NCI-H510A treated with DMSO at 0.1 percent for 48 hours (cell line): ENCODE measurements at places on chromosomes 4 and X.

GRCh38 chr4:122403861-122404260 is 25.1 kb downstream of the ADAD1 start:
- no peak for DNase-seq

DNA sequence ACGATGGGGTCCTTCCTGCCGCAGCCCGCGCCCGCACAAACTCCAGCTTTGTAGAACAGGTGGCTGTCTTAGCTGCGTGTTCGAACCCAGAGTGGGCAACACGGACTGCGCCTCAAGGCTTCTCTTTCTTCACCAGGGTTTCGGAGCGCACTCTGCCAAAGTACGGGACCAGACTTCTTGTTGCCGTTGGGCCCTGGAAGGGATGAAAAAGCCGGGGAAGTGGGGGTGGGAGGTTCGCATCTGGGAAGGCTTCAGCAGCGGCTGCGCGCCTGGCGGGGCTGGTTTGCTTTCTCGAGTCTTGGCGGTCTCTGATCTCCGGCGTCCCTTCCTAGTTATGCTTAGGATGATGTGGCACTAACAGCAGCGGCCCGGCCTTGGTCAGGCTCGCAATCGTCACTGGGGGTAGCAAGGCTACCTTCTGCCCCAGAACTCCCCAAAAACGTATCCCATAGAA is 673 bp downstream of the PARM1 start:
- DNase-seq: peak; percentile 38

DNA sequence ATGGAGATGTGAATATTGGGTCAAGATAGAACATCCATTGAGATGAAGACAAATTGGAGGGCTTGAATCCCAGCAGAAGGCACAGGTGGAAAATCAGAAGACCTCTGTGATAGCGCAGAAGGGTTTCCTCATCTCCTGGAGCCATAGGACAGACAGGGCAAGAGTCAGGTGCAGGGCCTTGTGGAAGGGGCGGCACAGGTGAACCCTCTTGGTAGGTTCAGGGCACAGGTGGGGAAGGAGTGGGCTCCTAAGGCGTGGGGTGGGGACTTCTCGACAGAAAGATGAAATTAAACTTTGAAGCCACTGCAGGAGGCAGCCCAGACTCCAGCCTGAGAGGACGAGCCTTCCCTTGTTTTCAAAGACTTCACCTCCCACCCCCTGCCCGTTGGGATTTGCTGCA is 9.3 kb upstream of the RGS12 start:
- DNase-seq: no peak

- no peak for DNase-seq
Observed at GRCh38 chr4:162700358-162700757, 466.3 kb downstream of the NAF1 start.

GRCh38 chr4:182748949-182749348 is 168.2 kb downstream of the DCTD start:
- DNase-seq: no peak

DNA sequence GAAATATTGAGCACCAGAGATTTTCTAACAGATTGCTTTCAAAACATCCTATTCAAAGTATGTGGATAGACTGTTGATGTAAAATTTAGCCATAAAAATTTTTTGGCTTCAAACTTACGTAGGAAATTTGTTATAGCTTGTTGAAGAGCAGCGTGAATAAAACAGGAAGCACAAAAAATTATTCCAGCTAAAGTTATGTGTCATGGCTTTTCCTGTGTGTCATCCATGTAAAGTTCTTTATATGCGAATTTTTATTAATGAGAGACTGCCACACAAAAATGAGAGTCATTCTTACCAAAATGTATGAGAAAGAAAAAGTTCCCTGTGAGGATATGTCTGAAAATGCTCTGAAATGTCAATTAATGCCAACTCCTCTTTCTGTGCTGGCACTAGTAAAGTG is 19.5 kb downstream of the EPGN start:
- DNase-seq: no peak
